ENCODE measurements at places on chromosomes 4 and X.

DNA sequence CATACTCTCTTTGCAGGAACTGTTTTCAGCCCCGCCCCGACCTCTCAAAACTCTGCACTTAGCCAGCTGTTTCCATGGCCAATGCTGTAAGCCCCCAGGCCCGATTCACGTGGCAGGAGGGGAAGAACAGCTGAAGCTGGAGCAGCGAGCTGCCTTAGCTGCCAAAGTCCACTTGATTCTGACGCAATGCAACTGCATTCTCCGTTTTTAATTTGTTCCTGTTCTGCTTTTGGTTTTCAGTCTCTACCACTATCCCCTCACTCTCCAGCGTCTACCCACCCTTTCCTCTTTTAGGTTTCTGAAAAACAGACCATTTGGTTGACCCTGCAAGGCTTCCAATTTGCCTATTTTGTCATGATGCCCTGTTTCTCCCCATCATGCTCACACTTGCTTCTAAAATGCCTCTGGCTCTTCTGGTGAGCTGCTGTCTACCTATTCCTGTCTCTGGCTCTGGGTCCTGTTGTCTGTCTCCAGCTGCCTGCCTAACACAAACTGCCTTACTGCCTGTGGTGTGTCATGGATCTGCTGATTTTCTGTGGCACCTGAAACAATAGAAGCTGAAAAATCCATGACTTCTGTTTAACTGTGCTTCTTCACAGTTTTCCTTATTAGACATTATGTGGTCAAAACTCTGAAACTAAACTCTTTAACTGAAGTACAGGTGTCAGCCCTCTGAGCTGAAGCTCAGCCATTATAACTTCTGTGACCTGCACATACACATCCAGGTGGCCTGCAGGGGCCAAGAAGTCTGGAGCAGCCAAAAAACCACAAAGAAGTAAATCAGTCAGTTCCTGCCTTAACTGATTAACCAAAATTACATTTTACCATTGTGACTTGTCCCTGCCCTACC, 160.5 kb upstream of the AGTR2 start:
- peak; percentile 11 for DNase-seq

DNA sequence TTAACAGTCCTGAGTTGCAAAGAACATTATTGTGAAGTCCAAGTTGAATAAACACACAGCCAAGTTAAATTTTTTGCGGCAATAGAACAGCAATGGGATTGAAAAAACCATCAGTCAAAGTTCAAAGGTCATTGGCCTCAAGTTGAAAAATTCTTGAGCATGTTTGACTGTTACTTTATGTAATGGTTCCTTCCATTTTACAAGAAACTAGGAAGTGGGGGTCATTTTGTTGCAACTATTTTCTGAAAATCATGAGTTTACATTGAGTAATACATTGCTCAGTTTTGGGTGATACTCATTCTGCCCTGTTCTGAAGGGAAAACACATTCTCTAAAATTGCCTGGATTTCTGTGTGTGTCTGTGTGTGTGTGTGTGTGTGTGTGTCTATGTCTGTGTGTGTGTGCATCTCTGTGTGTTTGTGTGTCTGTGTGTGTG, 5.2 kb upstream of the IRF2 start:
- DNase-seq = no peak

DNA sequence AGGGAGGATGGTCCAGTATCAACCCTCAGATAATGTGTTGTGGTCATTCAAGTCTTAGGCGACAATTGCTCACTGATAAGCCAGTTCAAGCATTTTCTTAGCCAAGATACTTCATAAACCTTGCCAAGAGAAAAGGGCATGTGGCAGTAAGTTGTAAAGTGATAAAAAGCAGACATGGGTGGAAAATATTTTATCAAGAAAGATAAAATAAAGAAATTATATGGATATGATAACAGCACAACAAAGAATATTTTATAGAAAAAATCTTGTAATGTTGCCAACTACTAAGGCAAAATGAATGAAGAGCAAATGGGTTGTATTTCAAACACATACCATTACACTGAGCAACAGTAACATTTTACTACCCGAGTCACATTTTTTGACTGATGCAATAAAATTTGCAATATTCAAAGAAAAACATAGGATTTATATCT, 217.4 kb upstream of the PITX2 start:
- no peak for DNase-seq

- DNase-seq = no peak
Measured at GRCh38 chr4:187711586-187711985, 284.0 kb upstream of the ZFP42 start.

GRCh38 chr4:2074588-2074987, 15.5 kb downstream of the NAT8L start:
- DNase-seq = no peak

DNA sequence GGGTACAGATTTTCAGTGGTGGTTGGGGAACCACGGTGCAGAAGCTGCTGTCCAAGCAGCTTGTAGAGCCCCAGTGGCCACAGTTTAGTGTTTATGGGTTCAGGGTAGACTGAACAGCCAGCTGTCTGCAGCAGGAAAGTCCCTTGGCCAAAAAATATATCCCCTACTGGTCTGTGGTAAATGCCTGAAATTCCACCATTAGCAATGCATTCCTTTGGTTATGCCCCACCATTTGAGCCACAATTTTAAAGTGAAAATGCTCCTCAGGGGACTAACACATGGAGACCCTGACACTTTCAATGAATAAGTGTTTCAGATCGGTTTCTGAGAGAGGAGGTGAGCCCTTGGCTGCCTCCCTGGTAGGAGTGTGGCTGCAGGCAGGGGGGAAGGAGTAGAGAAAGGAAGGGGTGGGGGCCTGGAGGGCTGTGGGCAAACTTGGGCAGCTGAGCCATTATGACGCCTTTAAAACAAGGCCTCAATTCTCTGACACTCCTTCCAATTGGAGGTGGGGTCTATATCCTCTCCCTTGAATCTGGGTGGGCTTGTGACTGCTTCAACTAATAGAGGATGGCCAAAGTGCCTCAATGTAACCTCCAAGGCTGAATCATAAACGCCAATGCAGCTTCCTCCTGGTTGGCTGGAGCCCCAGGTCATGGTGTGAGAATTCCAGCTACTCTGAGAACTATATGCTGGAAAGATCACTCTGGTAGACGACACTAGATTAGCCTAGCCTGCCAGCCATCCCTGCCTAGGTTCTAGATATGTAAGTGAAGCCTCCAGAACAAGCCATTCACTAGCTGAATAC, 75.8 kb upstream of the ATP6AP2 start:
- DNase-seq = peak; percentile 66

DNA sequence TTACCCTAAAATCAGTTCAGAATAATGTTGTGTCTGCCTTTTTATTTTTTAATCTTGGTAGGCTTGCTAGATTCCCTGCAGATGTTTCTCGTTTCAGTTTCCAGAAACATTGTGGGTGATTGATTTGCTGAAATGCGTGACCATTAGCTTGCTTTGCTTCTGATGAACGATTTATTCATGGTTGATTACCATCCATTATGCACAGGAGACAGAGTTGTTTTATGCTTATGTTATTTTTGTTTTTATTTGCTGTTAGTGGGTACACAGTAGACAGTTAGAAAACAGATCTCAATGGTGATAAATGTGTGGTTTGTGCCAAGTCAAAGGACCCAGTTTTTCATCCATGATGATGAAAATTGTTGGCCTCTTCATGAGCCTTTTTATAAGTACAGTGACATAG, 455.6 kb upstream of the BOD1L1 start:
- no peak for DNase-seq

GRCh38 chr4:16952462-16952871, 54.0 kb upstream of the LDB2 start:
- DNase-seq = no peak

DNA sequence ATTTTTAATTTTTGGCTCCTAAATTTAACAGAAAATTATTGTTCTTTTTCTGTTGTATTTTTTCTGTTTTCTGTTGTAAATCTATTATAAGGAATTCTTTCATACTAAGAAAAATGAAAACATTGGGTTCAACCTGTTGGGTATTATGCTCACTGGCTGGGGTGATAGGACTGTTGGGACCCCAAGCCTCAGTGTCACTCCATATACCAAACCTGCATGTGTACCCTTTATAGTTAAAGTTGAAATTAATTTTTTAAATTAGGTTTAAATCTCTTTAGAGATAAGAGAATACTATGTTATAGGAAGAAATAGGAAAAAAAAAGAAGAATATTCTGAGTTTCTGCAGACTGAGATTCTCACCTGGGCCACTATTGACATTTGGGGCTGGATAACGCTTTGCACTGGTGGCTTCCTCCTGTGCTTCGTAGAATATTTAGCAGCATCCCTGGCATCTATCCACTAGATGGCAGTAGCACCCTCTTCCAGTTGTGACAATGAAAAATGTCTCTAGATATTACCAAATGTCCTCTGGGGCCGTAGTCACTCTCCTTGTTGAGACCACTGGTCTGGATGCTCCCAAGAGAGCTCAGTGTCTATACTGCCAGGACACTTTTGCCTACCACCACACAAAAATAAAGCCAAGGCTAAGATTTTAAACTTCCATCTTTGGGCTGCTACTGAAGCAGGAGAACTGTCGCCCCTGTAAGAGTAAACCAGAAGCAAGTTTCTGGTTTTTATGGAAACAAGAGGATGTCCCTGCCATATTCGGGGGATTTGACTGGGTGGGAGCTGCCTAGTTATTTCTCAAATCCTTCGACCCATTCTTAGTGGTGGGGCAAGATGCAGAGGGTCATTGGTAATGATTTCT, 22.4 kb upstream of the CLTRN start:
- DNase-seq = peak; percentile 56

- DNase-seq = peak; percentile 66
Measured at GRCh38 chr4:74189331-74190043, 31.6 kb downstream of the MTHFD2L start.

- no peak for DNase-seq
Measured at GRCh38 chr4:135207531-135207930, 1005.9 kb upstream of the PABPC4L start.

GRCh38 chr4:47478804-47479203, 6.3 kb upstream of the ATP10D start:
- DNase-seq = no peak

GRCh38 chrX:27675493-27675892, 85.3 kb downstream of the DCAF8L2 start:
- peak; percentile 3 for DNase-seq

DNA sequence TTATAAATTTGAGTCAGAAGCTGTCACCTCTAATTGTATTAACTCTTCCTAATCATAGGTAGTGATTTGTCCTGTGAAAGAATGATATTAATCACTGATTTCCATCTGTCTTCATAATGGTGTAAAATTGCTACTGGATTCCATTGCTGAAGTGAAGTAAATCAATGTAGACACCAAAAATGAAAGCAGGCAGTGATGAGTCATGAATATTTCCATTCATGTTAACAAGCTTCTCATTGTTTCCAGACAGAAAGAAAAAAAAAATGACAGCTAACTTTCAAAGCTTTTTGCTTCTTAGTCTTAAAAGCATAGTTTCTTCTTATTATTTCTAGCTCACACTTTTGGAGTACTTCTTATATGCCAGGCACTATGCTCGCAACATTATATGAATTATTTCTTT, 21.5 kb downstream of the FAM114A1 start:
- no peak for DNase-seq

- DNase-seq = peak; percentile 93
Measured at GRCh38 chrX:11787564-11787963, 29.5 kb downstream of the MSL3 start.

GRCh38 chr4:117134386-117134785, 49.0 kb upstream of the TRAM1L1 start:
- DNase-seq = peak; percentile 91

GRCh38 chr4:185192059-185192458, 11.7 kb downstream of the CFAP97 start:
- DNase-seq = no peak

DNA sequence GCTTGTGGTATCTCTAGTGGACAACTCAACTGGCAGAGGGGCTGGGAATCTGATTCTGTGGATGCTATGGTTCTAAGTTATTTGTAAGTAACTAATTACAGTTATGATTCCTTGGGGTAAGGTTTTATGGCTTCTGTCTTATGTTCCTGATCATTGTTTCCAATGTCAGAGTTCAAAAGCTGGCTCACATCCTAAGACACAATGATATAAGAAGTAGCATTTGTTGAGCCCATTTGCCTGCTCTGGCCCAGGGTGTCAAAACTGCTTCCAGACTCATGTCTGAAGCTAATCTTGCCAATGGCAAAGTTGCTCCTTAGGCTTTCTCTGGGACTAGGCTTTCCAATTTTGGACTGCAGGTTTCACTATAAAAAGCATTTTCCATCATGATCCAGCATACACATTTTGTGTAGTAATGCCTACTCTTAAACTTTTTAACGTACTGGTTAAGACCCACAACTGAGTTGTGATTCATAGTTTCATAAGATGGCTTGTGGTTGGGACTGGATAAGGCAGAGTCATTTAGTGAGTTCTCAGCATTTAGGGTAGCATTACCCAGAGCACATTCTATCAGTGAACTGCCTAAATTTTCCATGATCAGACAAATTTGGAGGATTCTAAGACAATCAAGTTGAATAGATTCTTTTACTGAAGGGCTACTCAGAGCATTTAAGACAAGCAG, 50.0 kb downstream of the CCNI start:
- no peak for DNase-seq

GRCh38 chrX:136262812-136263315, 11.7 kb upstream of the MAP7D3 start:
- DNase-seq = peak; percentile 54

GRCh38 chr4:38673130-38673978, 9.4 kb downstream of the KLF3 start:
- no peak for DNase-seq

- no peak for DNase-seq
Measured at GRCh38 chrX:102964940-102965339, 27.9 kb downstream of the RAB40AL start.

- no peak for DNase-seq
Measured at GRCh38 chr4:159267869-159268285, 165.0 kb downstream of the RAPGEF2 start.

DNA sequence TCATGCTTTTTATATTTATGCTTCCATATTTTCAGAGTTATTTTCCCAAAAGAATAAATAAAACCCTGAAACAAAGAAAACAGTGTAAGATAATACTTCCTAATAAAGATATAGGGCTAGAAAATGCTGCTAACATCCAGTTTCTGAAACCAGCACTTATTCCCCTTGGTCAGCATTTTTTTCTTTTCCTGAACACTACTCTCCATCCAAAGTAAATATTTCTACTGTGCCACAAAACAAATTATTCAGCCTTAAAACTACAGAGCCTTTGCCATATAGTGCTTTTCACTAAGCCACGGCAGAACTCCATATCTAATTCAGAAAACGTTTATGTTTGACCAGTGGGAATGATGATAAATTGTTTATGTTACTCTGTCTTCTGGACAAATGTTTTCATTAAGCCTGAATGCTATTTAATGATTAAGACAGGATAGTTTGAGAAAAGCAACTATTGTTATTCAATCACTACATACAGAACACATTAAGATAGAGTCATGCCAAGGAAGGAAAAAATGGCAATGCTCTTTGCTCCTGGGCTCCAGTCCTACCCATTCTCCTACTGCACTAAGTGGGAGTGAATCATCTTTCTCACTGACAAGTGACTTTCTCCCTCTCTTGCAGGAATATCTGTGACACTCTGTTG, 723.9 kb downstream of the FAT4 start:
- DNase-seq = no peak

GRCh38 chr4:153371701-153372234, 27.3 kb downstream of the MND1 start:
- no peak for DNase-seq

DNA sequence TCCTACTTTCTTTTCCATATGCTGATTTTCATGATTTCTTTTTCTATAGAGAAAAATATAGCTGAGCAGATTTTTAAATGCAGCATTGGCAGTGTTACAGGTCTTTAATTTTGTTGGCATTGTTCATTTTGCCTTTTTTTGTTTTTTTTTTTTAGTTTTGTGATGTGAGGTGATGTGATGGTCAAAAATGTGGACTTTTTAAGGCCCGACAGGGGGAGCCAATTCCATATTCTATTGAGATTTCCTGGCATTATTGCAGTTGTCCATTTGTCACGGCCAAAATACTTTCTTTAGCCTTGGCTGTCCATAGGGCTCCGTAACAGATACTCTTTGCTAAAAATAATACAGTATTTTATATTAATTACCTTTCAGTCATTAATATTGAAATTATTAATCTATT, 47.8 kb downstream of the SLIT2 start:
- peak; percentile 38 for DNase-seq
